CD4-positive, alpha-beta T cell treated with Interleukin-6 at 100 ng/mL for 8 hours (primary cell): ENCODE measurements at places on chromosomes 1 and 21.

GRCh38 chr1:20680269-20680668 is 19.1 kb upstream of the DDOST start:
- DNase-seq: no peak

DNA sequence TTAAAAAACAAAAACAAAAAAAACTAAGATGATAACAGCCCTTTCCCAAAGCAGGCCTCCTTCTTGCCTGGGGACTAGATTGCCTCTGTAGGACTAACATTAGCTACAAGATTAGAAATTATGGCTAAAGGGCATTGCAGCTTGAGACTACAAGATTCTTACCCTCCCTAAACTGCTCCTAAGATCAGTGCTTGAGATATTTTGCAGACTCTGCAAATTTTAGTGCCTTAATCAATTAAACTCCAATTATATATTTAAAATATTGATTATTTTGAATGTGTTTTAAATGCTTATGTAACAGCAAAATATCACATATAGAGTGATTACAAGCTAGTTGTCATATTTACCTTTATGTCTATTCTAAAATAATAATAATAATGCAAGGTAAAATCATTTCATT is 47.4 kb upstream of the SLC5A9 start:
- DNase-seq: no peak

DNA sequence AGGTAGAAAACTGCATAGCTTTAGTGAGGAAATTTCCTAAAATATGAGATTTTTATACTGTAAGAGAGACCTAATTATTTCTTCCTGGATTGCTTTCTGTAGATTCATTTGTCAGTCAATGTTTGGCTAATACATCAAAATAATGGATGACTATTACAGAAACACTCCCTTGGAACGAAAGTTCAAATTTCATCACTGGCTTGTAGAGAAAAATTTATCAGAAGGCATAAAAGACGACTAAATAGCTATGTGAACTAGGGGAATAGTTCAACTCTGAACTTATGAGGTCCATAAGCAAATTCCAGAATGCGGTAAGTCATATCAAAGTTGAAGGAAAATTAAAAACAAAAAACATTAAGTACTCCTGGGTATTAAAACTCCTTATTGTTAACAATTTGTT is 36.0 kb downstream of the WNT2B start:
- DNase-seq: no peak

DNA sequence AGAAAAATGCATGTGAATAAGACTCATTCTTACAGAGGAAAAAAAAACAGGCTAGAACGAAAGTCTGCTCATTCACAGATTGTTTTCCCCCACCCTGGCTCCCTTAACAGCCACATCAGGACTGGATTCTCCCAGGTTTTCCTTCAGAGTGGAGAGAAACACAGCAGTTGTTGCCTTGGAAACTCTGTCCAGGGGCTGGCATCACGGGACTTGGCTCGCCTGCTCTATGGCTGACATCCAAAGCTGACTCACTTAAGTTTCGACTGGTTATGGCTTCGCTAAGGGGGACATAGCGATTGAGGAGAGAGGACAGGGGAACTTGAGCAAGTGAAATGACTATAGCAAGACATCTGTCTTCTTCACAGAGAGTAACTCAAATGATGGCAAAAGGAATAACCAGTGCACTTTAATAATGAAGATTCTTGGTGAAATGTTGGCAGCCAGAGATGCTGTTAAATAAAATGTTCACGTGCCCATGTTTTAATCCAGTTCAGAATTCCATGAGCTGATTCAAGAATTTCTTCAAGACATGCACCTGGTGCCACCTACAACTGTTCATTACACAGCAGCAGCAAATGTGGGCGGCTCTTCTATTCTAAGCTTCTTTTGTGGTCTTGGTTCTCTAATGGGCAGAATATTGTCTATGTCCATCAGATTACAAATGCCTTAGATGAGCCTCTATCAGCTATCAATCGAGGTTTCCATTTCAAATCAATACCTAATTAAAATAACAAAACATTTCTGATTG is 21.8 kb downstream of the MIS18A start:
- no peak for DNase-seq

DNA sequence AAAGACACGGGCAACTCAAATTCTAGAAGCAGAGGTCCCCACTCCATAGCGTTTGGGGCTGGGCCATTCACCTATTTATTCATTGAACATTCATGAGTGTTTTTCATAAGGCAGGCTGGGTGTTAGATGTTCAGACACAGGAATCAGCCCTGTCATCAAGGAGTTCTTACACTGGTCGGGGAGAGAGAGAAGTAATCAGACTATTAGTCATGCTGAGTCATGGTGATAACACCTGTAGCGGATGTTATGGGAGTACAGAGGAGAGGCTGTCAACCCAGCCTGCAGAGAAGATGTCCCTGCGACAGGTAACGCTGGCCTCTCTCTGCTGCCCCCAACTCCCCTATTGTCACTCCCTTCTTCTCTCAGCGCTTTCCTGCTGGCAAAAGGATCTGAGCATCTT is 17.2 kb downstream of the LY9 start:
- peak; percentile 42 for DNase-seq

GRCh38 chr1:83029916-83030315 is 969.0 kb downstream of the TTLL7 start:
- no peak for DNase-seq
